ENCODE measurements at places on chromosomes 1 and 21. TPM values are rescaled to one million over a fixed set of nuclear protein-coding genes. Genes with fewer than 3 reads are reported as not detected.

Gene CASQ2
- total RNA-seq, result not detected

Gene FMN2
- total RNA-seq, result not detected

Gene FASLG
- total RNA-seq, result 1.4 TPM

Gene CITED4
- 4.1 TPM for total RNA-seq

Gene LYSMD1
- total RNA-seq, result 4.0 TPM

Gene VSIG8
- not detected for total RNA-seq

Gene URB2
- total RNA-seq, result 15.6 TPM

Gene PLA2G2F
- total RNA-seq, result not detected

Gene CBR3
- 30.9 TPM for total RNA-seq

Gene SV2A
- 7.7 TPM for total RNA-seq

Gene LTN1
- 27.4 TPM for total RNA-seq

Gene TRIM58
- 0.79 TPM for total RNA-seq

Gene NDUFS5
- 148 TPM for total RNA-seq

Gene SUMO3
- total RNA-seq, result 91.1 TPM

Gene BRINP3
- total RNA-seq, result not detected

Gene VCAM1
- not detected for total RNA-seq

Gene SLC25A34
- total RNA-seq, result 1.8 TPM

Gene HCN3
- 3.4 TPM for total RNA-seq

Gene NR5A2
- not detected for total RNA-seq

Gene PGBD5
- not detected for total RNA-seq

Gene SH3BGR
- total RNA-seq, result 1.6 TPM

Gene DDR2
- 0.02 TPM for total RNA-seq

Gene SDC3
- total RNA-seq, result 0.10 TPM

Gene C1orf146
- not detected for total RNA-seq

Gene DENND1B
- total RNA-seq, result 23.9 TPM

Gene KRTAP19-5
- not detected for total RNA-seq

Gene YTHDF2
- 89.2 TPM for total RNA-seq

Gene TNFSF18
- total RNA-seq, result not detected

Gene PRDX6
- total RNA-seq, result 110 TPM

Gene RXFP4
- not detected for total RNA-seq

Gene PPIAL4G
- 0.84 TPM for total RNA-seq

Gene IRF6
- total RNA-seq, result not detected

Gene XCL1
- 0.15 TPM for total RNA-seq

Gene GBP2
- total RNA-seq, result 270 TPM

Gene PDC
- not detected for total RNA-seq

Gene CIART
- 2.1 TPM for total RNA-seq

Gene FOXD2
- total RNA-seq, result 0.20 TPM

Gene USH2A
- not detected for total RNA-seq

Gene RHCE
- total RNA-seq, result 0.17 TPM

Gene TEKT2
- total RNA-seq, result not detected

Gene COL9A2
- total RNA-seq, result 1.9 TPM

Gene TCHHL1
- not detected for total RNA-seq

Gene RPE65
- total RNA-seq, result not detected

Gene C1orf21
- total RNA-seq, result 8.1 TPM

Gene LBR
- 296 TPM for total RNA-seq

Gene DENND2D
- total RNA-seq, result 329 TPM

Gene MAP7D1
- total RNA-seq, result 226 TPM

Gene ATAD3C
- 0.69 TPM for total RNA-seq

Gene GJA8
- total RNA-seq, result not detected

Gene NBPF10
- total RNA-seq, result 2.8 TPM

Gene USP33
- 57.7 TPM for total RNA-seq
